ENCODE measurements at places on chromosomes 7 and 10.

DNA sequence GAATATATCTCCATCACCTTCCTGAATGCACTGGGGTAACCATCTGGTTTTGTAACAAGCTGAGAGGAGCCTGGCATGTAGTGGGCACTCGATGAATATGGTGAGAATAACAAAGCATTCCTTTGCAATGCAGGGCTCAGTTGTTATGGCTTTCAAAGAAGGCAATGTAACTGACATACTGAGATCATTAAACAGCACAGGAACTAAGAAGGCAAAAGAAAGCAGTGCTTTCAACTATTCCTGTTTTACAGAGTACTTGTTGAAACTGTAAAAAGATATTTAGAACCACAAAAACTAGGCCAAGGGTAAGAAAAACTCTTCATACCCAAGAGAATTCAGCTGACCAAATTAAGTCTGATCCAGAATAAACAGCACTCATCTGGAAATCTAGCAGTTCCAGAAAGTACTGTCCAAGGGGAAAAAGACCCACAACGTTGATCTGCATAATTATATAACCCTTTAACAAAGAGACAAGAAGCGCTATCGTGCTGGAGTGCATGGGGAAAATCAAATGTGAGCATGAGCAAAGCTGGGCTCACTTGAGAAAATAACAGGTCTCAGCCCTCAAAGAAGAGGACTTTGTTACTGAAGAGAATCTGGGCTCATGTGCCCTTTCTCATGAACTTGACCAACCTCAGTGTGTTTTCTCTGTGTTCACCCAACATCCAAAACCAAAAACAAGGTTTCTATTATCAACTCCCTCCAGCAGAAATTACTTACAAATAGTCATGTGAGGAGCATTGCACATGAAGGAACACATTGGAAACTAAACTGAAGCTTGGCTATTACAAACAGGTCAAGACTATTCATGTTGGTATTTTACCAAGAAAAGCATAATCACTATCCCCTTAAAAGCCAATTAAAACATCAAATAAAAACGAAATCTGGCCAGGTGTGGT is 116.2 kb downstream of the AVL9 start:
- DNase-seq = no peak

- no peak for DNase-seq
Measured at GRCh38 chr7:41241641-41242040, 461.2 kb downstream of the INHBA start.

DNA sequence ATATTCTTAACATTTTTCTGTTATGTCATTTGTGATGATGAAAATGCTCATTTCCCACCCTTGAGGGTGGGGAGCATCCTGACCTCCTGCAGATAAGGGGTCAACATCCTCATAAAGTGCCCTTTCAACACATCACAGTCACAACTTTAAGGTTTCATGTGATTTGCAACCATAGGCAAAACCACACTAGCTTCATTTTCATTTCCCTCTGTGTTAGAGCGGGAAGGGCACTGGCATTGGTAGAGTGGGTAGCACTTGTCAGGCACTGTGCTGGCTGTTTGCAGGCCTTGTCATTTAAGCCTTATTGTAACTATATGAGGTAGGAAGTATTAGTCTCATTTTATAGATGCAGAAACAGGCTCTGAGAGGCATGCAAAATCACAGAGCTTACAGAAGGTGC is 39.8 kb downstream of the PSMC2 start:
- DNase-seq = no peak

DNA sequence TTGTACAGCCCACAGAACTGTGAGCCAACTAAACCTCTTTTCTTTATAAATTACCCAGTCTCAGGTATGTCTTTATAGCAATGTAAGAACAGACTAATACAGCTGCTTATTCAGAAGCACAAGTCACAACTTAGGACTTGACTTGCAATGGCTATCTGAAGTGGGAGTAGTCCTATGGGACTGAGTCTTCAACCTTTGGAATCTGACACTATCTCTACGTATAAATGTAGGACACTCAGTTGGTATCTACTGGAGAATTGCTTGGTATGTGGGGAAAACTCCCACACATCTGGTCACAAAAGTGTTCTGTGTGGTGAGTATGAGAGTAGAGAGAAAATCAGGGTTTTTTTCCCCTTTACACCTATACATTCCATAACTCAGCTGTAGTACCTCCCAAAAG is 12.3 kb upstream of the PANK1 start:
- no peak for DNase-seq

GRCh38 chr10:12111528-12111927 is 17.9 kb upstream of the SEC61A2 start:
- DNase-seq = no peak

GRCh38 chr7:46162609-46163008 is 241.5 kb upstream of the IGFBP3 start:
- no peak for DNase-seq

DNA sequence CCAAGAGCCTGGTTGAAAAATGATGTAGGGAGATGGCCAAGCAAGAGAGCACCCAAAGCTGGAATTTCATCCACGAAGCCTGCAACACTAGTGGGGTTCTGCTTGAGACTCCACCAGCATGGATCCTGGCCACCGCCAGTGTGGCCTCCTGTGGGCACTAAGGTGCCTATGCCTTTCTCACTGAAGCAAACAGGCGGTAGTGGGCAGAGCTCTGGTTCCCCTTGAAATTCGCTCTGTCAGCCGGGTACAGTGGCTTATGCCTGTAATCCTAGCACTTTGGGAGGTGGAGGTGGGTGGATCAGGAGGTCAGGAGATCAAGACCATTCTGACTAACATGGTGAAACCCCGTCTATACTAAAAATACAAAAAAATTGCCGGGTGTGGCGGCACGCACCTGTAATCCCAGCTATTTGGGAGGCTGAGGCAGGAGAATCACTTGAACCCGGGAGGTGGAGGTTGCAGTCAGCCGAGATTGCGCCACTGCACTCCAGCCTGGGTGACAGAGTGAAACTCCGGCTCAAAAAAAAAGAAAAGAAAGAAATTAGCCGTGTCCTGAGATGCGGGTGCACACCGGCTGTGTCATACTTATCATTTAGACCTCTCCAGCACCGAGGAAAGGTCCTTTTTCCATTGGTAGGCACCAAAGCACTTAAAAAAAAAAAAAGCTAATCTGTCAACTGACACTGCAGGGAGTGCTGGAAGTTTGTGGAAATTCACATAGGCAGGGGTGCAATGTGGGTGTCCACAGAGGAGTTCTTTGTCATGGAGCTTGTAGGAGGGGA is 28.3 kb downstream of the CCM2 start:
- no peak for DNase-seq

DNA sequence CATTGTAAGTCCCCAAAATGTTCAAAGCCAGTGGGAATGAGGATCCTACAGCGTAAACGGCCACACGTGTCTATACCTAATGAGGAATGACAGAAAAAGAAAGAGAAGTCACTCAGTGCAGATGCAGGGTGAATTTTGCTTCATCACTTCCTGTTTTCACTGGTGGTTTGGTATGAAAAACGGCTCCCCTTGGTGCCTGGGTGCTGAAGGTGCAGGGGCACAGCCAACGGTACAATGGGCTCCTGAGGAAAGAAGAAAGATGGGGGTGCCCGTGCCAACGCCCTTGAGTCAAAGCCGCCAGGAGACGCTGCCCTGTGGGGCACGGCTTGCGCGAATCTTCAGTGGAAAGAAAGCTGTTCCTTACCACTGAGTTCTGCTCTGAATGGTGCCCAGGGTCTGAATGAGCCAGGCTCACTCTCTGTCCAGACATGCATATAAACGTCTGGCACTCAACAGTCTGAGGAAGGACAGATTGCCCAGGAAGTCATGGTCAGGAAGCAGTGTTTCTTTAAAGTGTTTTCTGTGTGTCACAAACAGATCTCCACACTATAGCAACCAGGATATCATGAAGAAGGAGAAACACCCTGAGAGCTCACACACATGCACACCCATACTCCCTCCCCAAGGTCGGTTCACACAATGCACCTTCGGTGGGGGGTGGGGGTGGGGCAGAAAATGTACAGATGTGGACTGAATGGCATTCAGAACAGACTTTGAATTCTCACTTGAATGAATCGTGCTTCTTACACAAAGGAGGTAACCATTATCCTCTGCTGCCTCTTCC is 105.8 kb downstream of the ELMO1 start:
- peak; percentile 61 for DNase-seq

GRCh38 chr10:55280696-55281095 is 479.7 kb upstream of the PCDH15 start:
- no peak for DNase-seq

- no peak for DNase-seq
Measured at GRCh38 chr7:22179442-22179879, 177.5 kb downstream of the RAPGEF5 start.

- DNase-seq = no peak
Measured at GRCh38 chr7:154450451-154450850, 398.3 kb downstream of the DPP6 start.

- no peak for DNase-seq
Measured at GRCh38 chr7:139696552-139696951, 81.2 kb downstream of the HIPK2 start.

DNA sequence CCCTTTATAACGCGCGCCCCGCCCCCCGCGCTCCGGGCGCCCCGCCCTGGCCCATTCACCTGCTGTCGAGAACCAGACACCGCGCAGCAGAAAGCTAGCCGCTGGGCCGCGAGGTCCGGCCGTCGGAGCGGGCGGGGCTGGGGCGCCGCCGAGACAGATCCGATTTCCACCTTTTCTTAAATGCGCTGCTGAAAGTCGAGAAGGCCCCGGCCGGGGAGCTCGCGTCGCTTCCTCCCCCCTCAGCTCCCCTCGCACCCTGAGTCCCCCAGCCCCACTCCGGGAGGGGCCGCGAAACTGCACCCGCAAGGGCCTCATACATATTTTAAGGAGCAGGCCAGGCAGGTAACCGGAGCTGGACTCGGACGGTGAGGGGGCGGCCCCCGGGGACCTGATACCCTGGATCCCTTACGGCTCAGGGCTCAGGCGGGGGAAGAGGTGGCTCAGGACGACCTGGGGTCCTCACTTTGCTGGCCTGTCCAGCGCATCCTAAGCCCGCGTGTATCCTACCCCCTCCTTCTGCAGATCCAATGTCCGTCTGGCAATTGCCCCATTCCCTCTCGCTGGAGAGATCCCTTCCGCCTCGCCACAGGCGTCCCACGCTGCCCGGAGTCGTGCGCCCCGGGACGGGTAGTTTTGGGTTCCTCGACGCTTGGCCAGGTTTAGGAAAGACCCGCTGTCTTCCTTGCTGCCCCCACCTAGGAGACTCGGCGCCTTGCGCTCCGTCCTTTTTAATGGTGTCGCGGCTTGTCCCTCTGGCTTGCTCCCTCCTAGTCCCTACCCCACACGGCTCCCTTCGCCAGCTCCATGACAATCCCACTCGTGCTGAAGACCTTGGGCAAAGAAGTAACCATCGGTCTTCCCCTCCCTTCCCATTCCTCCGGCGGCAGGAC is 170.6 kb downstream of the UBE2H start:
- DNase-seq = no peak

DNA sequence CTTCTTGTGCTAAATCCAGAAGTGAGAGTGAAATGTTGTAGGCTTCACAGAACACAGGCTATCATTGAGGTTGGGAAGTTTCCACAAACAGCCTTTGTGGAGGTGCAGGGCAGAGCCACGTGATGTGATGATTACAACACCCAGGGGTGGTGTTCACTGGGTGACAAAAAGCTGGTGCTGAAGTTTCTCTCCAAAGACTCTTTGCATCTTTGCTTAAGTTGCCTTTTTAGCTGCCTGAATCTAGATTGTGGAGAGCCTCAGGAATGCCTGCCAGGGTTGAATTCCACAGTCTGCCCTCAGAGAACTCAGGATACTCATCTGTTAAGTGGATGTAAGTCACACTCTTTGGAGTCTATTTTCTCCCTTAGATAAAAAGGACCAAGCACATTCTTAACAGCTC is 56.3 kb downstream of the PLXNA4 start:
- no peak for DNase-seq

GRCh38 chr10:89213191-89213808 is 6.2 kb upstream of the CH25H start:
- DNase-seq = no peak

DNA sequence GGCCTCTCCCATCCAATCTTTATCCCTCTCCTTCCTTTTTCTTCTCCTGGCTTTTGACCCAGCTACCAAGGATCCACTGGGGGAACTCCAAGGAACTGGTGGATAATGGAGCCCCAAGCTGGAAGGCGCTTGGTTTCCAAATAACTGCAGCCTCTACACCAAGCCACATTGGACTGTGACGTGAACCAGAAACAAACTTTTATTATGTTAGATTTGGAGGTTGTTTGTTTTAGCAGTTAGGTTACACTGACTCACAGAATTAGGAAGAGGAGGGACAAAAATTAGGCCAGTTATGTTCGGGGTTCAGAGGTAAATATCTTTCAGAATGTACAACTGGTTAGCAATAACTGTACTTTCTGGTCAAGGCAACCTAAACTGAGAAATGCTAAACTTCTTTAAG is 21.3 kb upstream of the ANK3 start:
- no peak for DNase-seq

- peak; percentile 64 for DNase-seq
Measured at GRCh38 chr10:70602665-70603448, at the start of gene PRF1. Gene PRF1 (minus strand): TSS chr10:70602741. CDS start chr10:70600902, 1,839 bp downstream.

- no peak for DNase-seq
Measured at GRCh38 chr10:61021926-61022325, 77.9 kb upstream of the RHOBTB1 start.

GRCh38 chr7:28329661-28330363 is 82.5 kb upstream of the CREB5 start:
- DNase-seq = no peak

GRCh38 chr7:1883031-1883761 is 213.1 kb downstream of the ELFN1 start:
- no peak for DNase-seq

GRCh38 chr7:115782696-115783490 is 247.7 kb downstream of the TFEC start:
- no peak for DNase-seq

DNA sequence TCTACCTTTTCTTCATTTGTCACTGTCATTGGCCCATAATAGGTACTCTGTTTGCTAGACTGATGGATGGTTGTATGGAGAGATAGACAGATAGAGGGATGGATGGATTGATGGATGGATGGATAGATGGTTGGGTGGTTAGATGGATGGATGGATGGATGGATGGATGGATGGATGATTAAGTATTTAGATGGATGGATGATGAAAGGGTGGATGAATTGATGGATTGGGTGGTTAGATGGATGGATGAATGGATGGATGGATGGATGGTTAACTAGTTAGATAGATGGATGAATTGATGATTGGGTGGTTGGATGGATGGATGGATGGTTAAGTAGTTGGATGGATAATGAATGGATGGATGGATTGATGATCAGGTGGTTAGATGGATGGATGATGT is 334.7 kb upstream of the AUTS2 start:
- DNase-seq = no peak

DNA sequence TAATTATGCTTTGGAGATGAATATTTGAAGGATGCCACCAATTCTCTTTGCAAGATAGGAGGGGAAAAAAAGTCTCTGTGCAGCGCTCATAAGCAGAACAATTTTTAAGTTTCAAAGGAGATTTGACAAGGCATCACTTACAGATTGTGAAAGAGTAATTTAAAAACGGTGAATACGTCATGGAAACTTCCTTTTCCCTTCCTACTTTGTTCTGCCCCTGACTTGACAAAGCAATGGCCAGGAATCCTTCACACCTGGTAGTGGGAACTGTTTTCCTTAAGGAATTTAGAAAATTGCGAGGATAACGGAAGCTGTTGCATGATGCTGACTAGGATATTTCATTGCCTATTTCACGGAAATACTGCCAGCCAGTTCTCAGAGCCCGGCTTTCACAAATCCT is 16.7 kb downstream of the FAM107B start:
- DNase-seq = no peak
